ENCODE measurements at places on chromosomes 12 and 14. TPM values are rescaled to one million over a fixed set of nuclear protein-coding genes. Genes with fewer than 3 reads are reported as not detected.

KRT74 gene
- total RNA-seq = not detected

CD27 gene
- not detected for total RNA-seq

OR4N2 gene
- not detected for total RNA-seq

ART4 gene
- total RNA-seq = not detected

FAM222A gene
- 18.1 TPM for total RNA-seq

PYM1 gene
- 55.3 TPM for total RNA-seq

DEPDC4 gene
- total RNA-seq = 2.0 TPM

SOX5 gene
- total RNA-seq = 118 TPM

LRRC10 gene
- total RNA-seq = not detected

DLK1 gene
- 37.3 TPM for total RNA-seq

GRCh38 chr12:27711967-27712366 is 1.3 kb downstream of the MRPS35 start:
- peaks cover 3% of the 10 kb centered on the region for H3K27me3 ChIP-seq
- H3K36me3 ChIP-seq = no peaks in the 10 kb centered on the region
- peaks cover 10% of the 10 kb centered on the region for H3K4me1 ChIP-seq

DNA sequence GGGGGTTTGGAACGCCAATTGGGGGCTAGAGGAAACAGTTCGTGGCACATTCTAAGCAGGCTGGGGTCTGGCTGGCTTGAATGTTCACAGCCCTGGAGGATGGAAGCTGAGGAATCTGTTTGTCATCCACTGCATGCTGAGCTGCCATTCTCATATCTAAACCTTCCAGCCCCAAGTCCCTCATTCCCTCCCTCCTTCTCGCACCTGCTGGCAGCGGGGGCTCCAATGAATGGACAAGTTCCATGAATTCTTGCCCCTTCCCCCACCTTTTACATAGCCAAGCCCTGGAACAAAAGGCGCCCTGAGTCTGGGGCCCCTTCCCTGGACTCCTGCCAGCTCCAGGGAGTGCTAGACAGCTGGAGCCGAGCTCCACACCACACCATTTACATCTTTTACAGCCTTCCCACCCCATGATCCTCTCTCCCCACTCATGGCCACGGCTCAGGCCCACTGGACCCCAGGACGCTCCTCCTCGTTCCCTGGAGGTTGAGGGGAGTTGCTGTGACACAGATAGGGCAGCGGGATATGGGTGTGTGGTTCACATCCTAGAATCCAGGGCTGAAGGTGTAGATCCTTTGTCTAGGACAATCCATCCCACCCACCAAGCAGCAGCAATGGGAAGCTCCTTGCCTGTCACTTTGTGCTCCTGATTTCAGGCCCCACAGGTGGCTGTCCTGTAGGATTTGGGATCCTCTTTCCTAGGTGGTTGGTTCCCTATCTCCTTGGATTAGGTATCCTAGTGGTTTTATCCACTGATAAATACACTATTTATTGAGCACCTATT is 21.7 kb upstream of the VRTN start:
- H3K4me3 ChIP-seq = no peak overlapping the region
- no peaks in the 10 kb centered on the region for H3K27me3 ChIP-seq
- peaks cover 2% of the 10 kb centered on the region for H3K4me1 ChIP-seq
- no peak for DNase-seq

DNA sequence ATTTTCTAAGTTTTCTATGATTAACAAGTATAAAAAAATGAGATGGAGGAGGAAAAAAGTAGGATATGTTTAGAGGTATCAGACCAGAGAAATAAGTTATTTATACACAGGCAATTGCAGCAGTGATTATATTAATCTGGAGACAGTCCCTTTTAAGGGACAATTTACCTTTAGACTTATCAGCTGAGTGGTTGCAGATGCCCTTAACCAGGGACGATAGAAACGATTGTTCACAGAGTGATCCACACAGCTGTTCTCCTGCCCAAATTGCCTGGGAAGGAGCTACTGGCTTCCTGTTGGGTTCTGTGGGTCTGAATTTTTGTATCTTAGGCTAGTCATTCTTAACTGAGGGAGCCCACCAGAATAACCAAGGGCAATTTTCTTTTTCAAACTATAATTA is 66.4 kb downstream of the GCH1 start:
- H3K36me3 ChIP-seq = peaks cover 5% of the 10 kb centered on the region
- H3K4me3 ChIP-seq = no peak overlapping the region
- H3K27me3 ChIP-seq = no peaks in the 10 kb centered on the region
- H3K4me1 ChIP-seq = no peaks in the 10 kb centered on the region
- H3K27ac ChIP-seq = no peak overlapping the region

DNA sequence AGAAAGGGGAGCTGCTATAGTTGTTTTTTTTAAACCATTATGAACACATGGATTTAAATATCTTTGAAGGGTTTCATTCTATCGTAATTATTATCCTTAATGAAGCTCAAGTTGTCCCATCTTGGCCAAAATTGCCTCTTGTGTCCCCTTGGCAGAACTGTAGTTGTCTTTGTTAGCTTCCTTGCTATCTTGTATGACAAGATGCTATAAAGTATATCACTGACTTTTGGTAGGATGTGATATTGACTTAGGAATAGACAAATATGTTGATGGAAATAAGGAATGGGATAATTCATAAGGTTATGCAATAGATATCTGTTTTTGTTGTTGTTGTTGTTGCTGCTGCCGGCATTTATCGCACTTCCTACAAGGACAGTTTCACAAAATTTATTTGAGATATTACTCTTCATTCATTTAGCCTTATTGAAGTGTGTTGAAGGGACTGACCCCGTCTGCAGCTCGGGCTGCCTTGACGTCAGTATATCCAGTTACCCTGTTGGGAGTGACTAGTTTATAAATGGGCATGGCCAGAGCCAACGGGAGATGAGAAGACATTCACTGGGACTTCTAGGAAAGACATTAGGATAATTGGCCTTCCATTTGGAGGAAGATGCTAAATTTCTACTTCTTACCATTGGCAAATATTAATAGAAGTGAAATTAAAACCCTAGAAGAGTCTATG is 26.1 kb upstream of the APOLD1 start:
- H3K36me3 ChIP-seq = no peaks in the 10 kb centered on the region
- no peaks in the 10 kb centered on the region for H3K27me3 ChIP-seq
- H3K4me1 ChIP-seq = no peaks in the 10 kb centered on the region

- peaks cover 6% of the 10 kb centered on the region for H3K4me1 ChIP-seq
- no peak overlapping the region for H3K27ac ChIP-seq
- no peak overlapping the region for H3K4me3 ChIP-seq
- peaks cover 3% of the 10 kb centered on the region for H3K27me3 ChIP-seq
- no peaks in the 10 kb centered on the region for H3K36me3 ChIP-seq
- no peak for DNase-seq
Observed at GRCh38 chr14:76863724-76864407, 37.7 kb downstream of the LRRC74A start.

- DNase-seq = no peak
- H3K4me1 ChIP-seq = peaks cover 6% of the 10 kb centered on the region
- H3K27ac ChIP-seq = no peak overlapping the region
- H3K4me3 ChIP-seq = no peak overlapping the region
- peaks cover 4% of the 10 kb centered on the region for H3K27me3 ChIP-seq
- H3K36me3 ChIP-seq = no peaks in the 10 kb centered on the region
Observed at GRCh38 chr14:74619672-74620131, 7.7 kb upstream of the LTBP2 start.

DNA sequence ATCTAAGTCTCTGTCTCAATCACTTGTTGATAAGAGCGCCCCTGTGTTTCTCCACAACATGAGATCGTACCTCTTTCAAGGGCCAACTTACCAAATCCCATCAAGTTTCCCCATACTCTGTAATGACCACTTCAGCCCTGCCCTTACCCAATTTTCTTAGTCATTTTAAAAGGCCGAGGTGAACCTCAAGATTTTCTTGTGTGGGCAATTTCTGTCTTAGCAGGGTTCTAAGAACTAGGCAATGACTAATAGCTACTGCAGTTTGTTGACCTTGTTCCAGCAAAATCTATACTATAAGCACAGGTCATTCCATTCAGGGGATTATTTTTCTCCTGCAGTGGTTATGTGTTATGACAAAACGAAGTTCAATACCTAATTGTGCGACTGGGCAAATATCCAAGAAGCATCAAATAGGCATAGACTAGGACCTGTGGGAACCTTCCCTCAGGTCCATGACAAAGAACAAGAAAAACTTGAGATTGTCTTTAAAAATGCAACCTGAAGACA is 359.8 kb downstream of the PCNX1 start:
- peaks cover 13% of the 10 kb centered on the region for H3K36me3 ChIP-seq
- no peaks in the 10 kb centered on the region for H3K4me1 ChIP-seq
- H3K4me3 ChIP-seq = no peak overlapping the region
- H3K27me3 ChIP-seq = peaks cover 3% of the 10 kb centered on the region

DNA sequence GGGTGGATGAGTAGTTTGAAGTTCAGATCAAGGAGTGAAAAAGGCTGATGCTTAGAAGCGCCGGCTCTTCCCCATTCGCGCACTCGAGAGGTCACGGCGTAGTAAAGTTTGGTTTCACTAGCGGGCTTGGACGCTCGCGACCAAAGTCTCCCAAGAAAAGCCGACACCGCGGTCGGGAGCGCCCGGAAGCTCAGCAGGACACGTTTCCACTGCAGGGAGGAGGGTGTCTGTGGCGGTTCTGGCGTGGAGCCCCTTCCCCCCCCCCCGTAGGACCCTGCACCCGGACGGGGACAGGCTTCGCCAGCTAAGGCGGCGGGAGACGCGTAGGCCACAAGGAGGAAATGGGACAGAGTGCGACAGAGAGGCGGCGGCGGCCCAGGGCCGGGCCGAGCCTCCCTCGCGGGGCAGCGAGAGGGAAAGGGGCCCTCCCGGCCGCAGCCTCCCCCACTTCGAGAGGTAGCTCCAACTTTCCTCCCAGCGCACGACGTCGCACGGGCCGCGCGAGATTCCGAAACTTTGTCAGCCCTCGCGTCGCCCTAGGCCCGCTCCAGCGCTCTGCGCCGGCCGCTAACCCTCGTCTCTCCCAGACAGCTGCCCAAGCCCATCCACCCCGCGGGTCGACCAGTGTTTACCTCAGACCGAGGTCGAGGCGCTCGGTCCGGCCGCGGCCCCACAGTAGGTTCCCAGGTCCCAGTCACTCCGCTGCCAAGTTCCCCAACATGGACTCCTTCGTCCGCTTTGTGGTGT is 480 bp downstream of the SCAF11 start:
- peak overlapping the region; percentile 97 for H3K27ac ChIP-seq
- H3K4me3 ChIP-seq = peak overlapping the region; percentile 98

DNA sequence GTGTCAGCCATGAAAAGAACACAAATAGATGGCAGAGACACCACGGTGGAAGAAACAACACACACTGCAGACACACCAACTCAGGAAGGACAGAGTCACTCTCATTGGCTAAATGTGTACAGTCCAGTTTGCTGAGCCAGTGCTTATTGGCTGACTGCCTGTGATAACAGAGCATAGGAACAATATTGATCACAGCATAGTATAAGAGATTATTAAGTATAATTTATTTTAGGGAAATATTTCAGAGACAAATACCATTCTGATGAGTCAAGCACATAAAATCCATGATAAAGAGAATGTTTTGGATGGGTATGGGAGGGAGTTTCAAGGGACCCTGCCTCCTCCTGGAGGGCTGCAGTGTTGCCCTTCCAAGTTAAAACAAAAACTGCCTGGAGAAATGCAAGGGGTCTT is 50.9 kb downstream of the BTG1 start:
- no peak overlapping the region for H3K4me3 ChIP-seq
- H3K36me3 ChIP-seq = no peaks in the 10 kb centered on the region
- no peak overlapping the region for H3K27ac ChIP-seq
- no peak for DNase-seq
- H3K4me1 ChIP-seq = no peaks in the 10 kb centered on the region

DNA sequence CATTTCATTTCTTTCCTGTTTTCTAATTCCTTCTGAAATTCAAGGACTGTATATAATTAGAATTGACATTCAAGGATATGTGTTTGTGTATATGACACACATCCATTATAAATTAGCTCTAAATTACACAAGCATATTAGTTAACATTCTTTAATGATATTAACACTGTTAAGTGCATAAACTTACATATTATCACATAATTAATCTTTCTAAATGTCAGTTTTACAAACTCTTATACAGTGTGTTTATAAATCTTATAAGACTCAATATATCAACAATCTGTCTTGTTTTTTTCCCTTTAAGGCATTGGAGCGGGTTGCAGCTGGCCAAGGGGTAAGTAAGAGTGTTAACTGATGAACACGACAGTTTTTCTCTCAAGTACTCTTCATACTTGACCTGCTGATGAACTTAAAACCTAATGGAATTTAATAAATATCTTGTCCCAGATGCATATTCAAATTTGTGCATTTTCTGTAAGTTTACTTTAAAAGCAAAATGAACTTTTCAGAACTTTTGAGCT is 76.1 kb downstream of the METTL25 start:
- H3K4me1 ChIP-seq = no peaks in the 10 kb centered on the region
- H3K4me3 ChIP-seq = no peak overlapping the region
- no peak for DNase-seq
- no peak overlapping the region for H3K27ac ChIP-seq
- no peaks in the 10 kb centered on the region for H3K27me3 ChIP-seq

GRCh38 chr14:83568141-83568540 is 1961.8 kb upstream of the FLRT2 start:
- no peaks in the 10 kb centered on the region for H3K36me3 ChIP-seq
- H3K4me3 ChIP-seq = no peak overlapping the region
- H3K27me3 ChIP-seq = no peaks in the 10 kb centered on the region
- no peaks in the 10 kb centered on the region for H3K4me1 ChIP-seq

- no peak overlapping the region for H3K27ac ChIP-seq
Observed at GRCh38 chr14:102293781-102294180, 11.2 kb downstream of the MOK start.

DNA sequence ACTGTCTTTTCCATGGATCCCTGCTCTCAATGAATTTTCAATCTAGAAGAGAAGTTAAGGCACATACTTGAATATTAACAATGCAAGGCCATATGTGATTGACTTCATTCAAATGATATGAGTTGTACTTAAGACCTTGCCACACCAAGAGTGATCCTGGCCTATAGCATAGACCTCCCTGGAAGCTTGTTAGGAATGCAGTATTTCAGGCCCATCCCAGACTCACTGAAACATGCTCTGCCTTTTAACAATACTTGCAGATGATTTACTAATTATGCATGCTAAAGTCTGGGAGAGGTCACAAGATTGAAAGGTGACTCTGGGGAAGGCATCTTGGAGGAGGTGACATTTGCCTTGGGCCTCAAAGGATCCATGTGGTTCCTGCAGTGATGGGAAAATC is 43.2 kb downstream of the RFX4 start:
- no peak for DNase-seq
- H3K4me1 ChIP-seq = no peaks in the 10 kb centered on the region
- H3K4me3 ChIP-seq = no peak overlapping the region
- H3K27ac ChIP-seq = no peak overlapping the region
- H3K36me3 ChIP-seq = peaks cover 8% of the 10 kb centered on the region

GRCh38 chr14:56874375-56874774 is 64.1 kb upstream of the OTX2 start:
- H3K36me3 ChIP-seq = no peaks in the 10 kb centered on the region
- peak; percentile 39 for DNase-seq
- H3K27ac ChIP-seq = no peak overlapping the region
- no peak overlapping the region for H3K4me3 ChIP-seq
- H3K4me1 ChIP-seq = no peaks in the 10 kb centered on the region
- peaks cover 2% of the 10 kb centered on the region for H3K27me3 ChIP-seq

GRCh38 chr12:9719790-9720189 is 13.1 kb downstream of the CLECL1 start:
- DNase-seq = no peak
- no peak overlapping the region for H3K4me3 ChIP-seq
- no peaks in the 10 kb centered on the region for H3K27me3 ChIP-seq
- H3K27ac ChIP-seq = no peak overlapping the region
- no peaks in the 10 kb centered on the region for H3K4me1 ChIP-seq
- no peaks in the 10 kb centered on the region for H3K36me3 ChIP-seq

- no peak for DNase-seq
- peaks cover 4% of the 10 kb centered on the region for H3K27me3 ChIP-seq
- H3K36me3 ChIP-seq = no peaks in the 10 kb centered on the region
- H3K4me1 ChIP-seq = peaks cover 8% of the 10 kb centered on the region
Observed at GRCh38 chr14:73492043-73492552, 1.4 kb downstream of the RIOX1 start.

Data from glutamatergic neuron (in vitro differentiated cells).